Globus pallidus (tissue), 1 donor: ENCODE measurements at places on chromosomes 2 and 18.
A peak's percentile ranks its signal among the peaks of the same experiment; 100 is the strongest.

DNA sequence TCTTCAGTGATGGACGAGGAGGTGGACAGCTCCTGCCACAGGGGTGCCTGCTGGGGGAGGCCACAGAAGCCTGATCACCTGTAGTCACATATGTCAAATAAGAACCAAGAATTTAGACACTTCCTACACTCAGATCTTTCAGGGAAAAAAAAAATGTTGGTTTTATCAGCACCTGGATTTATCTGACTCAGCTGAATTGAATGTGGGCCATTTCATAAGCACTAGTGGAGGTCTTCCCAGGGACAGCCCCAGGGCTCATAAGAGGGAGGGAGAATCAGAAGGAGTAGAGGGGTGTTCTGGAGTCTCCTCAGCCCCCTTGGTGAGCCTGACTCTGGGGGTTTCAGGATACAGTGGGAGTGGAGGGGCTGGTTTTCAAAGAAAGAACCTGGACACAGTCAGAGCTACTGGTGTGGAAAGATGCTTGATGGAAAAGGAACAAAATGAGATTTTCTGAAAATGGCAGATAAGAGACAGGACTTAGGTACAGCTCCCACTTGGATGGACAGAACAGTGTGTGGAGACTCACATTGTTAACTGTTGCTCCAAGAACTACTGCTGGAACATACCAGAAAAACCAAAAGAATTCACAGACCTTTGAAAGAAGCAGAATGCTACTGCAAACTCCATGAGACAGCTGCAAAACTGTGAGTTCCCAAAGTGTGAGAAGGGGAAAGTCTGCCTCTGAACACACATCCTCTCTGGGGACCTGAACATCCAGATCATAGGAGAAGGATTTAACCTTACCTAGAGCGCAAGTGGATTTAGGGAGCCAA is 45.4 kb downstream of the LCT start:
- no peak for DNase-seq

DNA sequence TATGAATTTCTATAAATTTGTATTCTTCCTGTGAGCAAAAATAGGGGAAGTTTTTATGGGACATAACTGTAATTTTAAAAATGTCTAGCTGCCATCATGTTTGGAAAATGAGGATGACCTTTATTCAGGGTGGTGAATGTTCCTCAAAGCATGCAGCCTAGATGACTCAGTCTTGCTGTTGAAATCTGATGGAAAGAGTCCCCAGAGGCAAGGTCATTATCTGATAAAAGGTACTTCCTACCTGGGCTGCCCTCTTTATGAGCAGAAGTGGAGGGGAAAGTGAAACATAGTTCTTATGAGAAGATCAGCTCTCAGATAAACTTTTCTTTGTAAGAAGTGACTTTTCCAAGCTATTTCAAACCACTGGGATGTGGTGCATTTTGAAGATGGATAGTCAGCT is 1144.7 kb upstream of the PIK3C3 start:
- DNase-seq, result no peak

DNA sequence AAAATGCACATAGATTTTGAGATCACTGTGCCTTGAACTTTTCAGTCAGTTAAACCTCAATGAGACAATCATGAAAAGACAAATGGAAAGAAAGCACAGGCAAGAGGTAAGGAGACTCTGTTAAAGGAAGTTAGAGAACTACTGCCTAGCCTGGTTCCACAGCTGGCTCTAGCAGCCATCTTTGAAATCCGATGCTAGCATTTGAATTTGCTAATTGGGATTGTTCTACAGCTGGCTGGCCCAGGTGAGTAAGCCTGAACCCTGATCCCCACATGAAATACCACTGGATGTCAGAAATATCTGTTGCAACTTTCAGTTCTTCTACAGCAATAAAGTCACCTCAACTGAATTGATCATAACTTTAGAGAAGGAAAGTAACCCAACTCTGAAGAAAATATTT is 315.2 kb upstream of the CHAC2 start:
- no peak for DNase-seq

- DNase-seq, result no peak
Measured at GRCh38 chr2:234702731-234703225, 205.9 kb upstream of the ARL4C start.

GRCh38 chr18:24958001-24958400 is 394.0 kb downstream of the ZNF521 start:
- DNase-seq, result no peak

DNA sequence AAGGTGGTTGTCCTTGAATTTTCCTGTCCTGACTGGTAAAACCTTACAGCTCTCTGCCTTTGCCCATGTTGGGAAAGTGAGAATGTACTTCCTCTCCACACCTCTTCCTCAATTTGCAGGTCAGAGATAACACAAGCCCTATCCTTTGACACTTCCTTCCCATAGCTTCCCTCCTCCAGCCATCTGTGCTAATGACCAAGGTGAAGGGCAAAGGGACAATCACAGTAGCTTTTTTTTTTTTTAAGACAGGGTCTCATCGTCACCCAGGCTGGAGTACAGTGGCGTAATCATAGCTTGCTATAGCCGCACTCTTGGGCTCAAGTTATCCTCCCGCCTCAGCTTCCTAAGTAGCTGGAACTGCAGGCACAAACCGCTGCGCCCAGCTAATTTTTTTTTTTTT is 24.3 kb upstream of the STPG4 start:
- no peak for DNase-seq

GRCh38 chr2:156031121-156031520 is 301.4 kb downstream of the NR4A2 start:
- DNase-seq, result no peak

GRCh38 chr2:38763728-38764127 is 12.6 kb upstream of the SRSF7 start:
- no peak for DNase-seq

DNA sequence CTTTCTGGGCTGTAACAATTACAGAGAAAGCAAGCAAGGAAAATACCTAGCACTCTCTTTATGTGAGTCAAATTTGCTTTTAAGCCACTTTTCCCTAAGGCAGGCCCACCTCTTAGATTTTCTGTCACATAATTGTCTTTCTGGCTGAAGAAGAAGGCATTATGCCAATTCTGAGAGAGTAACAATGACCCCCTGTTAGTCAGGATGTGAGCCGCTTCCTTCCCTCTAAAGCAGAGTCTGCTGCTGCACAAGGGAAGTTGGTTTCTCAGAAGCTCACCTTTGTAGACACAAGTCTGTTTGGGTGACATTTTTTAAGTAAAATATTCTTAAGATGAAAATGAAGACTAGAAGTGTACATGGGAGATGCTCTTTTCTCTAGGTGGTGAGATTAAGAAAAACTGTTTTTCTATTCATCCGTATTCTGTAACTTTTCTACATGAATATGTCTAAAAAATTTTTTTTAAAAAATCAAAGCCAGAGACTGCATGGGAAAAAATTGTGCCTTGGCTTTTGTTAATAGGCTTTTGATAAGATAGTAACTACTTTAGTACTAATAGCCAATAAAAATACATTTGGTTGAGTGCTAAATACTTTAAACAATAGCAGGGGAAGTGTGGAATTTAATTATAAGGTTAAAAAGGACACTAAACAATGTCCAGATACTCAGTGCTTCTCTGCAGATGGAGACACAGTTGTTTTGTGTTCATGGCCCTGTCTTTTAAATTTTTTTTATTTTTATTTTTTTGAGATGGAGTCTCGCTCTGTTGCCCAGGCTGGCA is 33.4 kb upstream of the VPS54 start:
- peak; percentile 41 for DNase-seq

- no peak for DNase-seq
Measured at GRCh38 chr2:106997204-106997603, 111.2 kb upstream of the ST6GAL2 start.

DNA sequence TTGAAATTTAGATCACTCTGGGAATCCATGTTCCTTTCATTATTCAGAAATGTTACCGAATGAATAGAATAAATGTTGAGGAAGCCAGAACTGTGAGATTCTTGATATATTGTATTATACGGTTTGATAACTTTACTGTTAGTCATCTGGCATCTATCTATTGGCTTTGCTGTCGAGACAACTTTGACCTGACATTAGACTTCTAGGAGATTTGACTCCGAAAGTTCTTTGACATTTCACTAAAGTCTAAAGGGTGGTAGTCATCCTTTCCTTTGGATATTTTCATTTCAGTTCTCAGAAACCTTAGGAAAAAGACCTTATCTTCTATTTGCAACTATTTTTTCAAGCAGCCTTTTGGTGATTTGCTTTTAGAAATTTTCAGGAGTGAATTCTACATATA is 1.9 kb downstream of the BMPR2 start:
- peak; percentile 38 for DNase-seq

DNA sequence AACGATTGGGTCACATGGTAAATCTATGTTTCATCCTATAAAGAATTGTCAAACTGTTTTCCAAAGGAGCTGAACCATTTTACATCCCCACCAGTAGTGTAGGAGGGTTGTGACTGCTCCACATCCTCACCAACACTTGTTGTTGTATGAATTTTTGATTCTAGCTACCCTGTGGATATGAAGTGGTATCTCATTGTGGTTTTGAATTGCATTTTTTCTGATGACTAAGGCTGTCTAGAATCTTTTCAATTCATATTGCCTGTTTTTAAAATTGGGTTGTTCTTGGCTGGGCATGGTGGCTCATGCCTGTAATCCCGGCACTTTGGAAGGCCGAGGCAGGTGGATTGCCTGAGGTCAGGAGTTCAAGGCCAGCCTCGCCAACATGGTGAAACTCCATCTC is 44.5 kb downstream of the TXNL1 start:
- no peak for DNase-seq

DNA sequence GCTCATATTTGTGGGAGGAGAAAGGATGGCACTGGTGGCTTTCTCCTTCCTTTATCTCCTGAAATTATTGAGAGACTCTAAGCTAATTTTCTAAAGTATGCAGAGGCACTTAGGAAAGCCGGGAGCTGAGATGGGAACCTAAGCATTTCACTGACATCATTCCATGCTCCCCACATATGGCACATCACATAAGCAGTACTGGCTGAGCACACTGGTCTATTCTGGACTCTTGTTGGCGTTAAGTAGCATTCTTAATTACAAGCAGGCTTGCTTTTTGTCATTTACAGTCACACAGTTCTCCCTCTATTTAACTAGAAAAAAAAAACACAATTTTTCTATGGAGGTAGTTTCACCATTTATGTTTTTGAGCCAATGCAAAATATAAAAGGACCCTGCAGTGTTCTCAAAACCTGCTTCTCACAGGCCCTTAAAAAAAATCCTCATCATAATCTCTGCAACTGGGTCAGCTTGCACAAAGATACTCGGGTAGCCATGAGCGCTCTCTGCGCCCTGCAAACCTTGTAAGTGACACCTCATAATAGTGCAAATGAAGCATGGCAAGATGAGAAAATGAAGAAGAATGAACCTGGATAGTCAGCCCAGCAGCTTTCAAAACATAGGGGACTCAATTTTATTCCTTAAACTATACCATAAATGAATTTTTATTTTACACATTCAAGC is 688.6 kb downstream of the NRXN1 start:
- no peak for DNase-seq

- no peak for DNase-seq
Measured at GRCh38 chr18:48806551-48807261, 144.1 kb downstream of the SMAD7 start.

DNA sequence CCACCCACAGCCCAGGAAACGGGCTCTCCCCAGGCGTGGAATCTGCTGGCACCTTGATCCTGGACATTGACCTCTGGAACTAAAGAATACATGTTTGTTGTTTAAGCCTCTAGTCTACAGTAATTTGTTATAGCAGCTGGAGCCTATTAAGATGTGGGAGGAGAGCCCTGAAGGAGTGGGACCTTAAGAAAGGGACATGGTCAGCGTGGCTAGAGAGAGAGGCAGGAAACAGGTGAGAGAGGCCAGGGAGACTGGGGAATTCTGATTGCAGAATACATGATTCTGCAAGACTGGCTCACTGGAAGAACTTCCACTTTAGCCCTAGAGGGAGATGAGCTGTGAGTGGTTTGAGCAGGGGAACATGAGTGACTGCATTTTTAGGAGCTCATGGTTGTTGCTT is 83.2 kb downstream of the CD8B2 start:
- DNase-seq, result no peak

GRCh38 chr2:111145103-111145760 is 24.5 kb downstream of the BCL2L11 start:
- no peak for DNase-seq

GRCh38 chr2:220555961-220556630 is 928.7 kb downstream of the SLC4A3 start:
- DNase-seq, result no peak

DNA sequence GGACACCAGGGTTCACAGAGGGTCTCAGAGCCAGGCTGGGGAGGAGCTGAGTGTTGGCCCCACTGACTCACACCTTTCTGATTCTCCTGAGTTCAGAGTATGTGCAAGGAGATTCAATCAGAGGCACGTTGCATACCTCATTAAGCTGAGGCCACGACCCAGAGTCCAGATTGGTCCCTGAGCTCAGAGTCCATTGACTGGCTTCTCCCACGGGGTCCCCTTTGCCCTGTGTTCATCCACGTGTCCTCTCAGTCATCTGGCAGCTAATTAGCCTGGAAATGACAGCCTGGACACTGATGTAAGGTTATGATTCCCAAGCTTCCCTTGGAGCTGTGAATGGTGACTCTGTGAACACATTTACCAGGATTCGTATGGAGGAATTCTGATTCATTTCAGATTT is 267.2 kb downstream of the SH3BP4 start:
- no peak for DNase-seq
